ENCODE measurements at places on chromosomes 6 and 20.

DNA sequence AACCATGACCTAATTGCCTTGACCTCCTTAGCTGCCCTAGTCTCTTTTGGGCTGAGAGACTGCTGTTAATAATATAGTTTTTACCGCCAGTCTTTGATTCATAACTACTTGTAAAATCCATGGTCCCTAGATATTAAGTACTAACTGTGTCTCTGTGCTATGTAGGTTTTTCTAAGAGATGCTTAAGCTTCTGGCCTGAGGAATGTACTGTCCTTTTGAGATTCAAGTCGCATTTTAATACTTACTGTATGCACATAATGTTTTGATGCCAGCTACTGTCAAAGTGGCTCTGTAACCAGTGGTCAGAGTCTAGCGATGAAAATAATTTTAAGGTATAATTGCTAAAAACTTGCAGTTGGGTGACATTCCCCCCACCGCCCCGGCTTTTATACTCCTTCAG, 2.1 kb downstream of the AKAP12 start:
- no peak for DNase-seq

GRCh38 chr6:157644043-157644810, 178.8 kb upstream of the SNX9 start:
- DNase-seq = peak; percentile 28

- no peak for DNase-seq
Observed at GRCh38 chr6:106448000-106448426, 87.5 kb downstream of the CRYBG1 start.

GRCh38 chr6:142763205-142763604, 181.8 kb downstream of the HIVEP2 start:
- peak; percentile 27 for DNase-seq

DNA sequence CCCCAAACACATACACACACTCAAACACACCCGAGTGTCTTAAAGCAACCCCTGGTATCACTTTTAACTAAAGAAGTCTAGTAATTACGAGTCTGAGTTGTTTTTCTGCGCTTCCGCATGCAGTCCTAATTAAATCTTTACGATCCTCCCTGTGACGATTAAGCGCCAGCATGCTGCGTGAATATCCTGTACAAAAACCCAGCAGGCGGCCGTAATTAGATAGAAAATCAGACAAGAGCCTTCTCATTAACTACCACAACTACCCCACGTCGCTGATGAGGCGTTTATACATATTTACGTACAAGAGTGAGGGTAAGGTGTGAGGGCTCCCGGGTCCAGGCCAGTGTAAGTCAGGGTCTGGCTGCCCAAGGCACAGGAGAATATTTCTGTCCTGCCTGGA, 8.1 kb downstream of the TFAP2B start:
- DNase-seq = no peak

DNA sequence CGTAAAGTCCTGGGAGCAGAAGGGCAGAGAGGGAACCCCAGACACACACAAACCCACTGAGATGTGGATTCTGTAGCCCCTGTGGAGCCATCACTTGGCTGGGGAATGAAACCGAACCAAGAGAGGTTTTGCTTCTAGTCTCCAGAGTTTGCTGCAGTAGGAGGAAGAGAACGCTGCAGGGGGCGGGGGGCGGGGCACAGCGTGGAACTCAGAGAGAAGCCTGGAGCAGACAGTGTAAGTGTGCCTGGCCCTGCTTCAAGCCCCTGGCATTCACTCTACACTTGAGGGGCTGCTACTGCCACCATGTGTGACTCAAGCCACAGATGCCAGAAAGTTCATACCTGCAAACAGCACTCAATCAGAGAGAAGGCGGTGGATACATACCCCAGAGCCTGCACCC, 18.9 kb downstream of the GABRR1 start:
- no peak for DNase-seq

DNA sequence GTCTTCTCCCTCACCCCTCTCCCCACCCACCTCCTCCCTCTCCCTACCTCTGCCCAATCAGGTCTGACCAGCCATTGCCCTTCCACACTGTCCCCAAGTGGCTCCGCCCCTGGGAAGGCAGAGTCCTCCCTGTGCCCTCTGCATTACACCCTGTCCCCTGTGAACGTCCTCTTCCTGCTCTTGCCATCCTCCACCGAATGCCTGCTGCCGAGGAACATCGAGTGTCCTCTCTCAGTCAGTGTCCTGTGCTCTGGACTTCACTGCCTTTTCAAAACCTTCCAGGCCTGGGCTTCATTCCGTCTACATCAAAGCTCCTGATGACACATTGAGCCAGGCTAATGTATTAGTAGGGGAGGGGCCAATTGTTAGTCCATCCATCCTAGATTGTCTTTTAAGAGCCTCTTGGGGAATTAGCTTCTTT, 3.3 kb upstream of the PACSIN1 start:
- peak; percentile 75 for DNase-seq

GRCh38 chr6:14655201-14656061, 537.9 kb downstream of the CD83 start:
- no peak for DNase-seq

- DNase-seq = no peak
Observed at GRCh38 chr20:1883986-1884385, 11.2 kb upstream of the SIRPA start.

DNA sequence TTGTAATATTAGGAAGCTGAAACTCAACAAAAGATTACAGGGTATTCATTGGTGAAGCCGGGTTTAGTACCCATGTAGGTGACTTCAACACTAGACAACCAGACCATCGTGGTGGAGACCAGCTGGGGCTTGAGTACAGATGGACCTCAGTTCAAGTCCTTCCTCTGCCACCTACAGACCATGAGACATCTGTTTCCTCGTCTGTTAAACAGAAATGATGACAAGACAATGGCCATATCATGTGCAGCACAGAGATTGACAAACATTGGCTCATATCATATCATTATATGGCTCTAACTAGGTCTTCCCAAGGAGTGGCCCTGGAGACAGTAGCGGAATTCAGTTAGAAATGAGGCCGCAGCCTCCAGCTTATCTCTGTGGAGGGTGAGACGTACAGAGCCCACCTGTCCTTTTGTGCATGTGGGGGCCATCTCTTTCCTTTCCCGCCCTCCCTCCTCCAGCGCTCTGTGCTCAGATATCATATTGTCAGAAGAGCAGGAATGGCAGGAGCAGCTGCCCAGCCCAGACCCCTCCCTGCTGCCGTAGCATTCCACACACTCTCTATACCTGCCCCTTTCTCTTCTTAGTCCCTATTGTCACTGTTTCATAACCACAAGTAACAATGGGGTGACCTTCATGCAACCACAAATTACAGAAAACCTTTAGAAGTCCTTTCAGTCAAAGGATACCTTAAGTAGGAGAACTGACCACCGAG, 75.1 kb downstream of the LY86 start:
- DNase-seq = no peak

DNA sequence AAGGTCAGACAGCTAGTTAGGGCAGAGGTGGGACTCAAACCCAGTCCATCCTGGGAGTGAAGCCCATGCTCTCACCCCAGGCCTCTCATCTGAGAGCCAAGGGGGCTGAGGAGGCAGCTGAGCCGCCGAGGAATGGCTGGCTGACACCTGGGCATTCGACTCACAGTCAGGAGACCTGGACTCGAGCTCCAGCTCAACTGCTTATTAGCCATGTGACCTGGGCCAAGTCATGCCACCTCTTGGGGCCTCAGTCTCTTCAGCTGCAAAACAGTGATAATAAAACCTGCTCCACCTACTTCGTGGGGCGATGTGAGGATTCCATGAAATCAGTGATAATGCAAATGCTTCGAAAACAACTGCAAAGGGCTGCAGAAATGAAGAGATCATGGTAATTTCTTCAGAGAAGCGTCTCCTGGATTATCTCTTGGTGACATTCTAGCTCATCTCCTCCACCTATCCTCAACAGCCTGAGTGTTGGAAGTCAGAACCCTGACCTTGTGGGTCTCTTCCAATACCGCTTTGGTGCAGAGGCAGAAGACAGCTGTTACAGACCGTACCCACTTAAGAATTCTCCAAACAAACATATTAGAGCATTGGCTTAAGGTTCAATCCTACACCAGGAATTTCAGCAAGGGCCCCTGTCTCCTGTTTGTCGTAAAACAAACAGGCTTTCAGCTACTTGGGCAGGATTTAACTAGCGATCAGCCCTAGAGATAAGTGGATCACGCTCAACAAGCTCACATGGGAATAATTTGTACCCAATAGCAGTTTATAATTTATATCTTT, 60.0 kb upstream of the PIM1 start:
- no peak for DNase-seq

DNA sequence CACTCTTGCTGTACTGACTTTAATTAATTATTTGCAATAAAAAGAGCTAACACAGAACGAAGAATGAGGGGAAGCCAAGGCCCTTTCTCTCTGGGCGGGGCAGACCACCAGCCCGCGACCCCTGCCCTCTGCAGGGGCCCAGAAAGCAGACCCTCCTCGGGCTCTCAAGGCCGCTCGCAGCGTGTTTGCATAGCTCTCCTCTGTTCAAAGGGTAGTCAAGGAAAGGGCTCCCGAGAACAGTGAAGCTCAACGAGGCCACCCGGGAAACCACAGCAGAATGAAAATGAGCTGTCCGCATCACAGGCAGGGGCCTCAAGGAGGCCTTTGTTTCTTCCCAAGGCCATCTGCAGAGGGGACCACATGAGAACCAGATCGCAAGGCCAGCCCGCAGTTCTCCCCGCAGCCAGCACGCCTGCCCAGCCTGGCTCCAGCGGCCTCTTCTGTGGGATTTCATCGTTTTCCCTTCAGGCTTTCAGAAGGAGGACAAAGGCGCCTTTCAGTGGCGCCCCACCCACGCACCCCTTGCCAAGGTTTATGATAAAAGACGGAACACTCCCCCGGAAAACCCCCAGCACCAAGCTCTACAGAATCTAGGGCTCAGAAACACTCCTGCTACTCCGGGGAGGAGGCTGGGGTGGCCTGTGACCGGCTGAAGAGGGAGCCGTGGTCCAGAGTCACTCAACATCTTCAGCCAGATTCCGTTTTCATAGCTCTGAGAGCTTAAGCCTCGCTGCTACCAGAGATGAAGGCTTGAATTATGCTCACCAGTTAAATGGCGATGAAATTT, 25.3 kb downstream of the ACSS1 start:
- DNase-seq = no peak

- DNase-seq = peak; percentile 11
Observed at GRCh38 chr6:83198486-83199172, 5.5 kb downstream of the RWDD2A start.

- no peak for DNase-seq
Observed at GRCh38 chr20:61350500-61351250, 98.6 kb downstream of the CDH4 start.

DNA sequence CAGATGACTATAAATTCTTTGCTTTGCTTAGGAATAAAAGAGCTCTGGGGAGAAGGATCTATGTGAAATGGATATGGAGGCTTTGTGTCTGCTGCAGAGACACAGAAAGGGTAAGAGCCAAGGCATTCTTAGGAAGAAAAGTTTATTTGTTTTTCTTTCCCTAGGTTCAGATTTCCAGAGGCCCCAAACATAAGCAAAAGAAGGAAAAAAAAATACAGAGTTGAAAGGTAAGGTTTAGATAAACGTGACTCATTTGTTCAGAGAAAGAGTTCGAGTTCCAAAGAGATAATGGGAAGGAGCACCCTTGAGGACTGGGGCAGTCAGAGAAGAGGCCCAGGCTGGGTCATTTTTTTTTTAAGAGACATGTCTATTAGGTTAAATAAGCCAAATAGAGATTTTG, 27.4 kb upstream of the BMP5 start:
- no peak for DNase-seq

DNA sequence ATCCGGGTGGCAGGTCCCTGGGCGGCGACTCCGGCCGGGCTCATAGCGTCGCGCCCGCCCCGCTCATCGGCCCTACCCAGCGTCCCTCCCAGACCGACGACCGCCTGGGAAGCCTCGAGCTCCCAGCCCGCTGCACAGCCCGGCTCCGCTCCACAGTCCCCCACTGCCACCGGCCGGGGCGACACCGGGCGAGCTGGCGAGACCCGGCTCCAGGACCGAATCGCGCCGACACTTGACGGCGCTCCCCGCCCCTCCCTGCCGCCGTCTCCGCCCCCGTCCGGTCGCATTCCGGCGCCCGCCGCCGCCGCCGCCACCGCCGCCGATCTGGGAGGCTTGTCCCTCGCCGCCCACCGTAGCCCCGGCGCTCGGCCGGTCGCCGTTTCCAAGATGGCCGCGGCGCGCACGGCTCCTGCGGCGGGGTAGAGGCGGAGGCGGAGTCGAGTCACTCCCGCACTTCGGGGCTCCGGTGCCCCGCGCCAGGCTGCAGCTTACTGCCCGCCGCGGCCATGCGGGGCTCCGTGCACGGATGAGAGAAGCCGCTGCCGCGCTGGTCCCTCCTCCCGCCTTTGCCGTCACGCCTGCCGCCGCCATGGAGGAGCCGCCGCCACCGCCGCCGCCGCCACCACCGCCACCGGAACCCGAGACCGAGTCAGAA, at the start of gene MAP3K4:
TSS of gene MAP3K4 (plus strand) at position 364 of the 655 bp plus-strand sequence. CDS start at position 527, 163 bp downstream.
- DNase-seq = peak; percentile 62

DNA sequence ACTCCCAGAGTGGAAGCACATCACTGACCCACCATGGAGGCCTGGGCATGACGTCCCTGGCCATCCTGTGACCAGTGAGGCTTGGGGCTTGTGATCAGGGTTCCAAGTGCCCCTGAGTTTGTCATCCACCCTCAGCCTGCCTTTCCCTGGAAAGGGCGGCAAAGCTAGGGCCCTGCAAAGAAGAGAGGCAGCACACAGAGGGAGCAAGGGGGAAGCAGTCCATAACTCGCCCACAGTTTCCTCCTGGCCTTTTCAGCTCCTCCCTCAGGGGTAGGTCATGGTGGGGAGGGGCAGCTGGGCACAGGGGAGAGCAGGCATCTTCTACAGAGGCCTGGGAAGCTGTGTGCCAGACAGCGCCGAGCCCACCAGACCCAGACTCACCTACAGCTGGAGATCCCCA, at the start of gene NCR2:
TSS of gene NCR2 (plus strand) at position 313 of the 400 bp plus-strand sequence. CDS start 269 bp downstream, outside the sequence.
- DNase-seq = no peak

- no peak for DNase-seq
Observed at GRCh38 chr20:8128291-8129060, 3.6 kb upstream of the PLCB1 start.

GRCh38 chr6:128657181-128657580, 136.8 kb upstream of the PTPRK start:
- no peak for DNase-seq

DNA sequence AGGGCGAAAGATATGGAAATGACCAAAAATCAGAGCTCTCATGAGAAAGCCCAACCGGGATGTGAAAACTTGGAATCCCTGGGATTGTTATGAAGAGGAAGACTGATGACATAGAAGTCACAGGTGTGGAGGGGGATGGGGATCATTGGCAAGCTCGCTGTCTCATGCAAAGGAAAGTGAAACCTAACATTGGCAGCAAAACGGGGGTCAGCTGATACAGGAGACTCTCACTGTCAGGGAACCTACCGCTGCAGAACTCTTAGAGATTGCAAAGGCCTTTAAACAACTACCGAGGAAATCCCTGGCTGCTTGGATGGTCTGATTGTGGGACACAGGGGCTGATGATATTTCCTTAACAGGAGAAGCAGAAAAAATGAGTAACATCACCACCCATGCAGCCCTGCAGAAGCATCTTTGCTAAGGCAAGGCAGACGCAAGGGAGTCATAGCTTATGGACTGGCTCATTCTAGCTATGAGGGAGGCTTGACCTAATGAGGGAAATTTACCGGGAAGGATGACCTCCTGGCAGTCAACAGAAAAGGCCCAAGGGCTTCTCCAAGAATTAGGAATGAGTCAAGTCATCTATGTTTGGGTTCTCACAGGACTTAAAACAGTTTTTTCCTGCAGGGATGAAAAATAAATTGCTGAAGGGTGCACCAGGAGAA, 7.0 kb downstream of the MUC21 start:
- DNase-seq = no peak

All from PC-3 (cell line).